ENCODE measurements at places on chromosomes 13 and 19.
A peak's percentile ranks its signal among the peaks of the same experiment; 100 is the strongest.

- no peak for DNase-seq
Measured at GRCh38 chr19:30116984-30117555, 175.0 kb downstream of the URI1 start.

DNA sequence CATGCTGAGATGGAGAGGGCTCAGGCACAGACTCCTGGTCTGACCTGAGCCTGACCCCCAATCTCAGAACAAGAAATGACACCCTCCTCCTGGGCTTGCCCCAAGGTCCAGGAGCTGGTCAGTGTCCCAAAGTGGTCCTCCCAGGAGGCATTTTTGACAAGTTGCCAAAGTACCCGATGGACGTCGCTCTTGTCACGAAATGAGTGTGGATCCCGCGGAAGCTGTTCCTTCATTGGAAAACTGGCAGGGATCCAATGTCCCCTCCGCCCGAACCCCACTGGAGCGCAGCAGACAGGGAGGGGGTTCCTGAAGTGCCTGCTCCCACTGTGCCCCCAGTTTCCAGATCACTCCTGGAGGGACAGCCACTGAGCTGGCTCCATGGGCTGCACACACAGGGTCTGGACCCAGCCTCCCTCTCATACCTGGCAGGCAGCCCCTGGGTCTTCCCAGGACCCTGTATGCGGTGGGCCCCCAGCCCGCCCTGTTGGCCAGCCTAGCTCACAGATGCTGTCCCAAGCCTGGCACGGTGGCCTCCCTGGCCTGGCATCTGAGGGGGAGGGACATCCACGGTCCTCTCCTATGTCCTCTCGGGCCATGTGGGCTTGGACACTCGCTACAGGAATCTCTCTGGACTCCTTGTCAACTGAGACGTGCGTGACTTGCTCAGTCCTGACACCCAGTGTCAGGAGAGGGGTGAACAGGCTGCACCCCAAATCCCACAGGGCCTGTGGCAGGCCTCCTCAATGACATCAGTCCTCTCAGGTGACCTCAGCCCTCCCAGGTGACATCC, 12.8 kb upstream of the ZNF14 start:
- no peak for DNase-seq

GRCh38 chr13:43816401-43816889, 29.7 kb upstream of the ENOX1 start:
- no peak for DNase-seq

- DNase-seq = no peak
Measured at GRCh38 chr19:14055396-14055795, 6.5 kb downstream of the PALM3 start.

DNA sequence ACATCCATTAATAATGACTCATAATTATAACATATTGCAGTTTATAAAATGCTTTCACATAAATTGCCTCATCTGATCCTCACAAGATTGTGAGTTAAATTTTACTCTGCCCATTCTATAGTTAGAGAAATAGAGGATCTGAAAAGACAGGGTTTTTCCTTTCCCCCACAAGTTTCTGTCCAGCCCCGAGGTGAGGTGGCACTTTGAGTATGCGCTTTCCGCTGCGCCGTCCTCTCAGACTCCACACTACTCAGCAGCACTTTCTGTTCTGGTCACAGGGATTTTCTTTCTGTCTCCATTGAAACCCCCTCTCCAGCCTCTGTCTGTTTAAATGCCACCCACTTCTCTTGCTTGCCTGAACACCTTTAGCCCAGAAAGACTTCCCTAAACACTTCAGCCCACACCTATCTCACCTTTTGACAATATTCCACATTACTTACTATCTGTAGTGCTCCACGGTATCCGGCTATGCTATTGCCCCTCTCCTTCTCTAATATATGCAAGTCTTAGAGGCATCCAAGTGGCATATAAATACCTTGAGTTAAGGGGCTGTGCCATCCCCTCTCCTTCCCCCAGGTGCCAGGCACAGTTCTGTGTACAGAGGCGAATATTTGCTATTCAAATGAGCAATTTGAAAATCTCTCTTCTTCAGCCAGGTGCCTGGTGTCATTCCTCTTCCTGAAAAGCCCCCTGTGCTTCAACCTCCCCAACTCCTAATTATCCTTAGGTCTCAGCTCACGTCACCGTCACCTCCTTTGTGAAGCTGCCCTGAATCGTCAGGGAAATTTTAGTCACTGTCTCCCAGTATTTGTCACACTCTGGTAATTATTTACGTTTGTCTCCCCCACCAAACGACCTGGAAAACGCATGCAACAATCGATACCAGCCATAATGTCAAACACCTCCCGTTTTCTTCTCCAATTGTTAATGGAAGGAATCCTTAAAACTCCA, 268.7 kb downstream of the NHLRC3 start:
- no peak for DNase-seq

GRCh38 chr13:108428691-108429090, 159.2 kb downstream of the TNFSF13B start:
- no peak for DNase-seq

DNA sequence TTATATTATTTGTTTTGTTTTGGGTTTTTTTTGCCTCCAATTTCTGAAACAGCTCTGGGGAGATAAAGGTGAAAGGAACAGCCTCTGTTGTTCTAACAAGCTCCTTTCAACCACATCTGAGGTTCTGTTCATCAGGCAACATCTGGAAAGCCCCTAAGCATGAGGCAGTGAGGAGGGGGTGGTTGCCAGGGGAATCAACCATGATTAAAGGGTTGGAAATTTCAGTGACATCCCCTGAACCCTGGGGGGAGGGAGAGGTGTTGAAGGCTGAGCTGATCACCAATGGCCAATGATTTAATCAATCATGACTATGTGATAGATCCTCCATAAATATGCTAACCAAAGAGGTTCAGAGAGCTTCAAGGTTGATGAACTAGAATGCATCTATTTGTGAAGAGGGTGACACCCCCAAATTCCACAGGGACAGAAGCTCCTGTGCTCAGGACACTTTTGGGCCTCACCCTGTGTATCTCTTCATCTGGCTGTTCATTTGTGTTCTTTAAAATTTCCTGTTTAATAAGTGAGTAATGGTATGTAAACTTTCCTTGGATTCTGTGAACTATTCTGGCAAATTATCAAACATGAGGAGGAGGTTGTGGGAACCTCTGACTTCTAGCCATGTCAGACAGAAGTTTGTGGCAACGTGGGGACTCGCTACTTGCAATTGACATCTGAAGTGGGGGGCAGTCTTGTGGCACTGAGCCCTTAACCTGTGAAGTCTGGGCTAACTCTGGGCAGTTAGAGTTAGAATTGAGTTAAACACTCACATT, 221.3 kb downstream of the NHLRC3 start:
- peak; percentile 8 for DNase-seq

DNA sequence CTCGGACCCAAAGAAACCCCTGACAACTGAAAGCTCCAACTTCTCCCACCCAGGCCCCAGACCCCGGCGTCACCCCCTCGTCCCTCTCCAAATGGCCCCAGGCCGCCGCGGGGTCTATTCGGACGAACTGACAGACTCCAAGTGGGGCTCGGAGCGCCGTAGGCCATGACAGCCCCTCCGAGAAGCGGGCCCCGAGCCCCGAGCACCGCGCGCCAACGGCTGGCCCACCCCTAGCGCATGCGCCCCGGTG, 360 bp downstream of the DDX39A start:
- peak; percentile 90 for DNase-seq

DNA sequence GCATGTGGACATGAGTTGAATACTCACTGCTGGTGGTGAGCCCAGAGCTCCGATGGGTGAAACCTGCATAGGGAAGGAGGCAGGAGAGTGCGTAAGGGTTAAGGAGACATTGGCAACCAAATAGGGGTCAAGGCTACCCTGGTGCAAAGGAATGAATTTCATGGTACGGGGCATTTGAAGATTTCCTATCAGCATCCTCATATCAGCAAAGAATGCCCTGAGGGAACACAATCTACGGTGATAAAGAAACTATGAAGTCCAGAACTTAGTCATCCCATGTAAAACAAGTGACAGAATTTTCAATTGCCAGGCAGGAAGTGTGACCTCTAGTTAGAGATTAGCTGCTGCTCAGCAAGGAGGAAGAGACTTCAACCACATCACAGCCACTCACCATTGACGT, 64.9 kb downstream of the MBD3L1 start:
- no peak for DNase-seq

DNA sequence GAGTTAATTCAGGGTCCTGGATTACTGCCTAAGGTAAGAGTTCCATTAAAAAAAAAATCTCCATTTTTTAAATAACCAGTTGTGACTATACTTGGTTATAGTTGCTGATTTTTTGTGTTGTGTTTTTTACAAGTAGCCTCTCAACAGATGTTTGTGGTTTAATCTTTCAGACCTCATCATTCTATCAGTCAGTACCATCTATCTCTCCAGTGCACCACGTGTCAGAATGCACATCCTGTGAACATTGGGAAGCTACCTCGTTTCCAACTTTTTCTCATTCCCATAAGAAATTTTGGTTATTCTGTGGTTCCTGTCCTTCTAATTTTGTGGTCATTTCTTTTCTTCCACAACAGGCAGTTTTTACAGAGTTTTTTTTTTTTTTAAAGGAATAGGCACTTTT, 39.2 kb downstream of the WDFY2 start:
- no peak for DNase-seq

GRCh38 chr19:30293051-30293785, 79.0 kb upstream of the ZNF536 start:
- DNase-seq = peak; percentile 80

- DNase-seq = no peak
Measured at GRCh38 chr13:78659450-78659730, 435 bp upstream of the OBI1 start.

DNA sequence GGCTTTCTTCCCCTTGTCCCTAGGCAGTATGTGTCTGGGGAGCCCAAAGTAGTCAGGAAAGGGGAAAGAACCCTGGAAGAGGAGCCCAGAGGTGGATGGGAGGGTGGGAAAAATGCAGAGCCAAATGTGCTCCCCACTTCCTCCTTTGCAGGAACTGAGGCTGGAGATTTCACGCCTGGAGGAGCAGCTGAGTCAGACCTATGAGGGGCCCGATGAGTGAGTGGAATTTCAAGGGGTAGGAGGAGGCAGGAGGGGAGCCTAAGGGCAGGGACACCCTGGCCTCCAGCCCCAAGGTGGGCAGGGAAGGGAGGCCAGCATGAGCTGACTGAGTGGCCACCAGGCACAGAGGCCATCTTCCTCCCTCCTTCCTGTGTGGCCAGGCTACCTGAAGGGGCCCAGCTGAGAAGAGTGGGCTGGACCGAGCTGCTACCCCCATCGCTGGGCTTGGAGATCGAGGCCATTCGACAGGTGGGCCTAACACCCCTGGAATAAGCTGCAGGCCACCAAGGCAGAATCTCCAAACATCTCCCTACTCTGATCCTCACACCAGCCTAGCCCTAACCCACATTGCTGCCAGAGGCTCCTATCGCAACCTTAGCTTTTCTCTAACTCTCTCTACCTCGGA, 14.3 kb downstream of the PTH2 start:
- DNase-seq = no peak

- DNase-seq = no peak
Measured at GRCh38 chr19:18840288-18841267, 8.8 kb downstream of the UPF1 start.

GRCh38 chr13:37618554-37618953, 20.0 kb upstream of the POSTN start:
- DNase-seq = peak; percentile 66

DNA sequence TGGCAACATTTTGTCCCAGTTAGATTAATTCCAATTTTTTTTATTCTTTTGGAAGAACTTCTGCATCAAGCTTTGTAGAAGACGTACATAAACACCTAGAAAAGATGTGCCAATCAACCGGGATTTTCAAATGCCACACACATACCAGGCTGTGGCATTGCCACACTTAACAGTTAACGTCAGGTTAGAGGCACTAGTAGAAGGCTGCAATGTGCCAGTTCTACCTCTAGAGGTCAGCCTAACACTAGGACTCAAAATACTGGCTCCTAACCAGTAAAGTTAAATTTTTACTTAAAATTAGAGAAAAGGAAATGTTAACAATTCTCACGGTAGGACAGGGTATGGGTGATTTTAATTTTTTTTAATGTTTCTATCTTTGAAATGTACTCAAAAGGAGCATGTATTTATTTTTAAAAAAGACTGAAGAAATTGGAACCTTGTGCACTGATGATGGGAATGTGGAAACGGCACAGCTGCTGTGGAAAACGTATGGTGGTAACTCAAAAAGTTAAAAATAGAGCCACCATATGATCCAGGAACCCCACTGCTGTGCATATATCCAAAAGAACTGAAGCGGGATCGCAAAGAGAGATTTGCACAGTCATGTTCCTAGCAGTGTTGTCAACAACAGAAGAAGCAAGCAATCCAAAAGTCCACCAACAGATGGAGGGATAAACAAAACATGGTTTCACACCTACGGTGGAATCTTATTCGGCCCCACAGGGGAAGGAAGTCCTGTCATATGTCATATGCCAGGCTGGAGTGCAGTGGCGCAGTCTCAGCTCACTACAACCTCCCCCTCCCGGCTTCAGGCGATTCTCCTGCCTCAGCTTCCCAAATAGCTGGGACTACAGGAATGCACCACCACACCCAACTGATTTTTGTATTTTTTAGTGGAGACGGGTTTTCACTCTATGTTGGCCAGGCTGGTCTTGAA, 30.3 kb downstream of the CRYL1 start:
- DNase-seq = peak; percentile 80

DNA sequence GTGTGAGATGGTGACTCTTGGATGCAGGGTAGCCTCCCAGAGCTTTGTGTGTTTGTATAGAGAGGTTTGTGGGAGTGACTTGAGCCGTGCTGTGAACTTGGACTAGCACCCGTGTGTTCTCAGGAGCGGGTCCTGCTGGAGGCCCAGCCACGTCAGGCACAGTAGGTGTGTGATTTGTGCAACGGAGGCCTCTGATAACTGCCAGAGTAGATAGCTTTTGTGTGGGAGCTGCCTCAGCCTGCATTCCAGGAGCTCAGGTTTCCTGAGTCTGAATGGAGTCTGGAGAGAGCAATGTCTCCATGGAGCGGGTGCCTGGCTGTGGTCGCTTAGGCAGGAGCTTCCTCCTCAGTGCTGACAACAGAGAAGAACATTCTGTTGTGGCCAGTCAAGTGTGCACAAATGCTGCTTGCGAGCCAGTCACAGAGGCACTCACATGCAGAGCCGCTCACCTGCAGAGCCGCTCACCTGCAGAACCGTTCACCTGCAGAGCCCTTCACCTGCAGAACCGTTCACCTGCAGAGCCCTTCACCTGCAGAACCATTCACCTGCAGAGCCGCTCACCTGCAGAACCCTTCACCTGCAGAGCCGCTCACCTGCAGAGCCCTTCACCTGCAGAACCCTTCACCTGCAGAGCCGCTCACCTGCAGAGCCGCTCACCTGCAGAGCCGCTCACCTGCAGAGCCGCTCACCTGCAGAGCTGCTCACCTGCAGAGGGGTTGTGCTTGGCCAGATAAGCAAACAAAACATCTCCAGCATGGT, 32.6 kb downstream of the TFDP1 start:
- peak; percentile 77 for DNase-seq

GRCh38 chr13:41025518-41025917, 6.4 kb upstream of the ELF1 start:
- DNase-seq = no peak

- DNase-seq = no peak
Measured at GRCh38 chr19:13160557-13160956, 10.3 kb downstream of the IER2 start.
